MCF 10A (cell line): ENCODE measurements at places on chromosomes 7 and 10.
A peak's percentile ranks its signal among the peaks of the same experiment; 100 is the strongest.

- DNase-seq = no peak
These were observed 151.8 kb upstream of the YAE1 start for GRCh38 chr7:39414224-39415035.

DNA sequence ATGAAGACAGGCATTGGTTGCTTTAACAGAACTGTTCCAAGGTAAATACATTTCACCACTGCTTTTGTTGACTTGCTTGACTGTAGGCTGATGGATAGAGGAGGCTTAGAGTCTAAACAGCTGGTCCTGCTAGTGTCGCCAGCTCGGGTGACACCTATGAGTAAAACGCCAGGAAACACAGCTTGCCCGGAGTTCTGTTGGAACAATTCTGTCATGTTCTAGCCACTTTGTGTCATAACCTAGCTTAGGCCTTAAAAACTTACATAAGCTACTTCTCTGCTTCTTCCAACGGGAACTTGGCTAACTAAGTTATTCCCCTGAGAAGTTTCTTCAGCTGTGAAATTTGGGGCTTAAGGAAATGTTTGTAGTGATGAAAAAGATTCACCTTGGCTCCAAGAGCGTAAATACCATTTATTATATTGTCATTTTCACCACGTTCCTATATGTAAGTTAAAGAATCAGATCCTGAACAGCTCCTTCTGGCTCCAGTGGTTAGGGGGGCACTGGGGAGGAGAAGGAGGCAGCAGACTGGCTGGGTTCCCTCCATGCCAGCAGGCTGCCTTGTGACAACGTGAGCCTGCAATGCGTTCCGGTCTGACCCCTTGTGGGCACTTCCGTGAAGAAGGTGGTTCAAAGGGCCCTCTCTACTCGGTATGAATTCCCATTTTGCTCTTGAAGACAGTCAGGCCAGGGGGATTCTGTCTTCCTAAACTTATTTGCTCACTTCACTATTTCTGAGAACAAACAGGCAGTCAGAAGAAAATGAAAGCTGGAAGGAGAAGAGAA lies 253.2 kb downstream of the BMPER start:
- no peak for DNase-seq

DNA sequence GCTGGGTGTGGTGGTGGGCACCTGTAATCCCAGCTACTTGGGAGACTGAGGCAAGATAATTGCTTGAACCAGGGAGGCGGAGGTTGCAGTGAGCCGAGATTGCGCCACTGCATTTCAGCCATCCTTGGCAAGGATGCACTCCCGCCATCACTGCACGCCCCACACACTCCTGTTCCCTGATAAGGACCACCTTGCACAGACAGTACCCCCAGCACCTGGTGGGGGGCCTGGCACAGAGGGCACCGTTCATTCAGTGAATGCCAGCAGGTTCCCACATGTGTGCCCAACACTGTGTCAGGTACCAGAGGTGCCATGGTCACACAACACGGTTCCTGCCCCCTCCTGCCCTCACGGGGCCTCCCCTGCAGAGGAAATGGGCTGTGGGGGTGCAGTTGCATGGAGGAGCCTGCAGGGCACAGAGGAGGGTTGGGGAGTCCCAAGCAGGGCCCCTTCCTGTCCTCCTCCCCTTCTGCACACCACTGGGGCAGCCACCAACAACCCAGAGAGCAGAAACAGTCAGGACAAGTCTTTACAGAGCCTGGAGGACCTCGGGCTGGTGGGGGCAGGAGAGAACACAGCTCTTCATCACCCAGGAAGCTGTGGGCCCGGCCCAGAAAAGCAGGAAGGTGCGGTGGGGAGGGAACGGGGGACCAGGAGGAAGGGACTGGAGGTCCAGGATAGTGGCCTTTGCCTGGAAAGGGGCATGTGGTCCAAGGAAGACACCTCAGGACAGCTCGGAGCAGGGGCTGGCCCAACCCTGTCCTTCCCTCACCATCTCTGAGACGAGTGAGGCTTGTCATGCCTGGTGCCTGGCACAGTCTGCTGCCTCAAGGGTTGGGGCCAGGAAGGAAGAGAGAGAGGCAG lies 7.1 kb downstream of the CRYGN start:
- no peak for DNase-seq

DNA sequence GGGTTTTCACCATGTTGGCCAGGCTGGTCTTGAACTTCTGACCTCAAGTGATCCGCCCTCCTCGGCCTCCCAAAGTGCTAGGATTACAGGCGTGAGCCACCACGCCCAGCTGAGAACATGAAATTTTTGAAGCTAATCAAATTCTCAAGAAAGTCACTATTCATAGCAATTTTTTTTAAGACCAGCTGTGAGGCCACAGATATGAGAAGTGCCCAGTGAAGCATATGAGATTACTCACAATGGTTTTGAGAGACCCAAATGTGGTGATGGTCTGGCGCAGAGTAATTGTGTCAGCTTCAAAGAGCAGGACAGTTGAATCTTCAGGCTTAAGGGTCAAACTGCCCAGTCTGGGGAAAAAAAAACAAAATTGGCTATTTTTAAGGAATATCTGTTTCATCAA lies 16.2 kb downstream of the NCOA4 start:
- no peak for DNase-seq

- no peak for DNase-seq
These were observed 743 bp upstream of the PYROXD2 start for GRCh38 chr10:98415731-98416119.

GRCh38 chr7:47737601-47738000 lies 155.7 kb upstream of the TNS3 start:
- DNase-seq = no peak

GRCh38 chr7:102927312-102927933 lies 14.6 kb downstream of the LRRC17 start:
- DNase-seq = no peak

DNA sequence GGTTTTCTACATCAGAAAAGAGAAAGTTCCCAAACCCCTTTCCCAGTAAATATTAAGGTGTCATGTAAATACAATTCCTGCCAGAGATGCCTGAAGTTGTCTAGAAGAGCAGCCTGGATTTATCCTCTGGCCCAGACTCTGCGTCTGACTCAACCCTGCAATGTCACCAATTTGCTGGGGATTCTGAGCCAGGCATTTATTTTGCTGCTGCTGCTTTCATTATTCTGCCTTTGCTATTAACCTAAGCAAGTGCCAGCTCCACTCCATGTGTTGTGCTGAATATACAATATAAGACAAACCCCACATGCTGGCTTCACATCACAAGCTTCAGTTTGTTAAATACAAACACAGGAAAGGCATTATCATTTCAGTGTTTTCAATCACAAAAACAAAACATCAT lies 59.1 kb downstream of the ELAPOR2 start:
- DNase-seq = no peak

DNA sequence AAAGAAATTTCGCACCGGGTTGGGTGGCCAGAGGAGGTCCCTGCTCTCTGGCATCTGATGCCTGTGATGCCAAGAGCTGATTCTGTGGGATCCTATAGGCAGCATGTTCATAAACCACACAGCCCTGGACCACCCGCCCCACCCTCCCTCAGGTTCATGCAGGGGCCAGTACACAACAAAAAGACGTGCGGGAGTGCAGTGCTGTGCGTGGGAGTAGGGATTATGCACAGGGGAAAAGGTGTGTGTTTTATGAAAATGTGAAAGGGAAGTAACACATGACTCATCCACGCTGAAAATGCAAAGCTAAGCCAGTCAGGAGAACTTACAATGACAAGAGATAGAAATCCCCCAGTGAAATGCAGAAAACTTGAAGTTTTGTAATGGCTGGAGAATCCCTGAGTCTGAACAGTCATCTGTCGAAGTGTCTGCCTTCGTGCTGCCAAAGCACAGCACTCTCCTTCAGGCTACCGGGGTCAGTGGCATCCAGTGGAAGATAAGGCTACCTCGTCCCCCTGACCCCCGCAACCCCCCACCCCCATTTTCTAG lies 1.1 kb downstream of the KIAA1217 start:
- peak; percentile 74 for DNase-seq

DNA sequence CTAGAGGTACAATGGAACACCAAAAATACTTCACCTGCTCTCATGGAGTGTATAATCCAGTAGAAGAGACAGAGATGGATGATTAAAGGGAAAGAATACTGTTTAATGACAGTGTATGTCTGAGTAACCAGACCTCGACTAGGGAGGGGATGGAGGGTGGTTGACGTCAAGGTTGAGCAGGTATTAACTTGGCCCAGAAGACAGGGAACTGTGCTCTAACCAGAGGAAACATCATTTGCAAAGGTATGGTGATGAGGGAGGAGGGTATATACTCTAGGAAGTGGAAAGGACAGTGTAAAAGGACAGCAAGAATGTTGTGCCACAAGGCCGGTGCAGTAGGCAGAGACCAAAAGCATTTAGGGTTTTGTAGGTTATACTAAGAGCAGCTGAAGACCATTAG lies 2.9 kb downstream of the MIOS start:
- no peak for DNase-seq

- DNase-seq = no peak
These were observed 197.3 kb downstream of the PHF14 start for GRCh38 chr7:11170863-11171568.

- no peak for DNase-seq
These were observed 96.5 kb downstream of the NRF1 start for GRCh38 chr7:129707910-129708499.

- no peak for DNase-seq
These were observed 21.9 kb downstream of the ERLIN1 start for GRCh38 chr10:100163704-100164621.

GRCh38 chr7:129468547-129468946 lies 33.8 kb upstream of the SMKR1 start:
- no peak for DNase-seq

- DNase-seq = no peak
These were observed 44.0 kb upstream of the SORBS1 start for GRCh38 chr10:95605163-95605562.

- peak; percentile 32 for DNase-seq
These were observed 718 bp upstream of the UMAD1 start for GRCh38 chr7:7639847-7640220.

GRCh38 chr10:12348294-12348869 lies 965 bp upstream of the CAMK1D start:
- DNase-seq = no peak

- no peak for DNase-seq
These were observed 134.1 kb downstream of the CCNY start for GRCh38 chr10:35470248-35470924.

DNA sequence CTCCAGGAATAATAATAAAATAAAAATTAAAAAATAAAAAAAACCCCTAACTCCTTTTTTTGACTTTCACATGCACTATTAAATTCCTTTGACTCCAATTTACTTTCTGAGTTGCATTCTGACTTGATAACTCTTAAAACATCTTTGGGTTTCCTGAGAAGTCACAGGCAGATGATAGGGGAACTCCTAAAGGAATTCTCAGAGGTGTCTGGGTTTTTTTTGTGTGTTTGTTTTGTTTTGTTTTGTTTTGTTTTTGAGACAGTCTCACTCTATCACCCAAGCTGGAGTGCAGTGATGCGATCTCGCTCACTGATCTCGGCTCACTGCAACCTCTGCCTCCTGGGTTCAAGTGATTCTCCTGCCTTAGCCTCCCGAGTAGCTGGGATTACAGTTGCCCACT lies 52.7 kb upstream of the APBB1IP start:
- no peak for DNase-seq

- DNase-seq = peak; percentile 18
These were observed 307.9 kb downstream of the WDR11 start for GRCh38 chr10:121158988-121159579.

DNA sequence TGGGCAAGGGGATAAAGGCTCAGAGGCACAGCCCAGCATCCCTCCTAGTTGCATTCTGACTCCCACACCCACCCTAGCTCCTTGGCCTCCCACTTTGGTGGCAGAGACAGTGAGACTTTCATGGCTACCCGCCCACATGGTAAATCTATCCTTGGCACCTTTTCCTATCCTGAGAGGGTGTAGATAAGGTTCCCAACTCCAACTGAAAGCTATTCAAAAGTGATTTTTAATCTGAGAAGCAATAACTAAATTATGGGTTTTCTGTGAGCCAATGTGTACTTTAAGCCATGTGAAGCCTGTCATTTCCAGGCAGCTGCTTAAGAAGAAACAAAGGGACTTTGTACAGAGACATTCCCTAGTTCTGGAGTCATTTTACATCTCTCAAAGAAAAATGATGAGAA lies 9.1 kb downstream of the LAMB1 start:
- no peak for DNase-seq

- DNase-seq = no peak
These were observed 74.0 kb upstream of the EN2 start for GRCh38 chr7:155383756-155384491.

DNA sequence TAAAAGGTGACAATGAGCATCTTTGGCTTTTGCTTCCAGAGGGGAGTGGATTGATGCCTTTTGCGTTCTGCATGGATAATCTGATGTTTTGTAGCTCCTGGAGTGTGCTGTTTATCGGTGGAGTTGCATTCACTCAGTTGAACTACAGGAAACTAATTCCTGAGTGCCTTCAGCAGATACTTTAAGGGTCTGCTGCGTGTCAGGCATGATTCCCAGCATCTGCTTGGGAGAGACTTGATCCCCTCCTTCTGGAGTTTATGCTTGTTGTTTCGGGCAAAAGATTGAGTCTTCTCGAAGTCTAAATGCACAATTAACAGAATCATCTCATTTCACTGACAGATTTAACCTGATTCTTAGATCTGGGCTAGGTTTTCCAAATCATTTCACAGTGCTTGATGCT lies 46.2 kb downstream of the CELF2 start:
- DNase-seq = no peak

DNA sequence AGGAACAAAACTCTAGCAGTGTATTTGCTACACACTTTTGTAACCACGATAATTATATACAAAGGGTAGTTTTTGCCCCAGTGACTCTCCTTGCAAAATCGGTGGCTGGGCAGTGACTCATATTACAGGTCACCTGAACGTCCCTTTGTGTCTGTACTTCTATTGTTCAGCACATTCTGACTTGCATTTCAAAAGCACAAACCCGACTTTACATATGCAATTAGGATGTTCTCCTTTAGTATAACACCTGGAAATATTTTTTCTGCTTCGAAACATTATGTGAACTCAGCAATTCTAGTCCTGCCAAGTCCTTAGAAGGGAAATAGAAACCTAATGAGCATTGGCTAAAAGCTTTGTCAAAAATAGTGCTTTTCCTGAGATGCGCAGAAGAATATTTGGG lies 6.0 kb downstream of the PRR15 start:
- DNase-seq = peak; percentile 61

GRCh38 chr10:12949248-12949647 lies 52.3 kb downstream of the CCDC3 start:
- no peak for DNase-seq

DNA sequence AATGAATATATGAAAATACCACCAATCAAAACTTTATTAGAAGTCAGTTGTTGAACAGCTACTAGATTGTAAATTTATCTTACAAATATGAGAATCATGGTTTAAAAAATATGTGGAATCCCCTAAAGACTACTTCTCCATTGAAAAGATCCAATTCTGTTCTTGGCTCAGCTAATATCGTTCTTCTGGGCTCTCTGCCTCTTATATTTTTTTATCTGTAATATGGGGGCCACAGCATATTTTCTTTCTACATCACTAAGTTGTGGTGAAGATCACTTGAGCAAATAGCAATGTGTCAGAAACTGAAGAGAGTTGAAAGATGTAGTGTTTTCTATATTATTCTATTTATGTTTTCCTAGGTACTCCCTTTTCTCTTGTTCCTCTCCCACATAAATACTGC lies 198.1 kb downstream of the FZD1 start:
- no peak for DNase-seq
